Mucosa of gallbladder (tissue), 1 donor: ENCODE measurements at places on chromosomes 1 and 21. TPM values are rescaled to one million over a fixed set of nuclear protein-coding genes. Genes with fewer than 3 reads are reported as not detected.

The KCNJ9 gene
- total RNA-seq: not detected

The TMEM52 gene
- 2.4 TPM for total RNA-seq

The CRP gene
- 46.3 TPM for total RNA-seq

The KDF1 gene
- total RNA-seq: 20.8 TPM

The ZNF684 gene
- total RNA-seq: 4.4 TPM

The RHEX gene
- total RNA-seq: 11.3 TPM

The MLLT11 gene
- total RNA-seq: 3.6 TPM

The TNFSF4 gene
- total RNA-seq: 1.5 TPM

The SLC25A44 gene
- 25.0 TPM for total RNA-seq

The GCSAML gene
- 1.3 TPM for total RNA-seq

The WLS gene
- 205 TPM for total RNA-seq

The C4BPA gene
- total RNA-seq: 2.3 TPM

The DPT gene
- total RNA-seq: 30.7 TPM

The OR2M2 gene
- not detected for total RNA-seq

The NCAM2 gene
- 1.8 TPM for total RNA-seq

The EVI5 gene
- 39.2 TPM for total RNA-seq

The CRABP2 gene
- total RNA-seq: 3.5 TPM

The ZNF687 gene
- 40.4 TPM for total RNA-seq

The LRRC39 gene
- total RNA-seq: 0.92 TPM

The SPATA1 gene
- 2.2 TPM for total RNA-seq

The SERINC2 gene
- 122 TPM for total RNA-seq

The C1orf53 gene
- 6.4 TPM for total RNA-seq

The GNAT2 gene
- total RNA-seq: not detected

The FALEC gene
- total RNA-seq: 1.1 TPM

The KRTAP7-1 gene
- not detected for total RNA-seq

The AMPD1 gene
- not detected for total RNA-seq

The OLIG2 gene
- not detected for total RNA-seq

The OR2T29 gene
- total RNA-seq: not detected

The RSPH1 gene
- 5.6 TPM for total RNA-seq

The ZYG11A gene
- 0.09 TPM for total RNA-seq

The MATN1 gene
- total RNA-seq: 0.12 TPM

The ITLN2 gene
- not detected for total RNA-seq

The AK5 gene
- total RNA-seq: 1.2 TPM

The LRRC71 gene
- total RNA-seq: 0.23 TPM

The SLFNL1 gene
- total RNA-seq: 0.60 TPM

The FAM110D gene
- 2.8 TPM for total RNA-seq

The LCE3D gene
- not detected for total RNA-seq

The CA14 gene
- total RNA-seq: 2.4 TPM

The SLAMF7 gene
- total RNA-seq: 2.7 TPM

The C1orf56 gene
- 12.5 TPM for total RNA-seq

The CNR2 gene
- 0.03 TPM for total RNA-seq

The S100A12 gene
- total RNA-seq: 0.75 TPM

The FAM131C gene
- 4.7 TPM for total RNA-seq

The FCRLB gene
- total RNA-seq: 0.23 TPM

The CLCA1 gene
- 0.37 TPM for total RNA-seq

The KCNJ10 gene
- total RNA-seq: not detected

The PDC gene
- not detected for total RNA-seq

The PALMD gene
- 5.9 TPM for total RNA-seq

The C1QC gene
- 217 TPM for total RNA-seq

The NR0B2 gene
- total RNA-seq: 98.9 TPM

The DTL gene
- total RNA-seq: 2.9 TPM

The CFAP74 gene
- total RNA-seq: not detected
